Activated CD8-positive, alpha-beta memory T cell treated with anti-CD3 and anti-CD28 coated beads, Interleukin-2, amount 10 ng/mL, durations not matched to agents 7 days and 5 days (primary cell): ENCODE measurements at places on chromosomes 4 and X. TPM values are rescaled to one million over a fixed set of nuclear protein-coding genes. Genes with fewer than 3 reads are reported as not detected.
A peak's percentile ranks its signal among the peaks of the same experiment; 100 is the strongest.

GRCh38 chr4:188289531-188290125, 150.4 kb downstream of the TRIML1 start:
- no peak overlapping the region for H3K4me3 ChIP-seq
- H3K27ac ChIP-seq, result no peak overlapping the region
- no peaks in the 10 kb centered on the region for H3K36me3 ChIP-seq

DNA sequence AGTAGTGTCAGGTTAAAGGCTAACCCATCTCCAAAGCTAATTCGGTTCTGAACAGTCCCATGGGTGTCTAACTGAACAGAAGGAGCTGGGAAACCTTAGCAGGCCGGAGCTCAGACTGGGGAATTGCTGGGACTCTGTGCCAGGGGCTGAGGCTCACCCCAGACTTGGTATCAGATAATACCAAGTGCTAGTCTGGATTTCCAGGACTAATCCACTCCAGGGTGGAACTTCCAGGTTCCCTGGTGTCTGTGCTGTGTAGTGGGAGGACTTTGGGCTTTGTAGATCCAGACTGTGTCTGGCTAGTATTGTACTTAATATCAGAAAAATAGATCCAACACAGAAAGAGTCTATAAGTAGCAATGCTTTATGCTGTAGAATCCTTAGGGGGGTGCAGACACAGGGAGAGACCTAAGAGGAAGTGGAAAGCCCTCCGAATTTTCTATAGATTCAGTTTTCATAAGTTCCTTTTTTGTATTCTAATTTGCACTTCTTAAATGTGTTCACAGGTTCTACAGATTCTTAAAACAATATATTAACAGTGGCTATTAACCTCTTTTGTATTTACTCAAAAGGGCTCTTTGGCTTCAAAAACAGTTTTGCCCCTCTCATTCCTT, 4.1 kb downstream of the ZNF827 start:
- peaks cover 5% of the 10 kb centered on the region for H3K27me3 ChIP-seq
- H3K4me3 ChIP-seq, result peak overlapping the region; percentile 99
- peaks cover 42% of the 10 kb centered on the region for H3K4me1 ChIP-seq
- H3K27ac ChIP-seq, result peak overlapping the region; percentile 93
- H3K36me3 ChIP-seq, result peaks cover 8% of the 10 kb centered on the region

CT47B1 gene
- not detected for total RNA-seq

DNA sequence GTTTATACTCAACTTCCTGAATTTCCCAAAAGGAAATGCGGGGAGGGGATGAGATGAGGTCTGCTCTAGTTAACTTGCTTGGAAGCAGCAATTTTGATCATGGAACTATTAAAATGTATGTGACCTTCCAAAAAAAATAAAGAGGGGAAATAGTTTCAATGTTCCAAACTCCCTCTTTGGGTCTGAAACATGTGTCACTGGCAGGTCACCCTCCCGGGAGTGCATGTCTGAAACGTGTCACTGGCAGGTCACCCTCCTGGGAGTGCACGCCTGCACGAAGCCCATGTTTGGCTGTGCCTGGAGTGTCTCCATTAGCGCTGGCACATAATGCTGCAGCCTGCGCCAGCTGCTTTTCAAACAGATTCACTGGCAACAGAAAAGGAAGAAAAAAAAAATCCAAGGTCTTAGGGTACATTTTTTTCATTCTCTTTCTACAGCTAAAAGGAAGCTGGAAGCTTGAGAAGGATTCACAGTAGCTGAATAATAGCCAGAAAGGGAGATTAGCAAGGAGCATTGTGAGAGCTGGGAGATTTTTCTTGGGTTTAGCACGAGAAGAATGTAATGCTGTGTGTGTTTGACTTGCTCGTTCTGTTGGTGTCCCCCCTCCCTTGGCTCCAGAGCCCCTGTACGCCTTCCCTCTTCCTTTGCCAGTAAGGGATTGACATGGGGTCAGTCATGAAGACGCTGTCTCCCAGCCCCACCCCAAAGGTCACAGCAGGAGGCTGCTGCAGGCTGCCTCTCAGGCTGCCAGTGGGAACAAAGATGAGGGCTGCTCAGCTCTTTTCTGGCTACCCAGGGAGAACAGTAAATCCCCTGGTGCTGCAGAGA, 39.2 kb upstream of the TLR3 start:
- H3K27ac ChIP-seq, result no peak overlapping the region
- no peak for DNase-seq
- peaks cover 16% of the 10 kb centered on the region for H3K27me3 ChIP-seq
- H3K36me3 ChIP-seq, result no peaks in the 10 kb centered on the region
- no peak overlapping the region for H3K4me3 ChIP-seq

- no peak overlapping the region for H3K27ac ChIP-seq
- H3K4me3 ChIP-seq, result no peak overlapping the region
- no peaks in the 10 kb centered on the region for H3K4me1 ChIP-seq
These were observed 18.8 kb downstream of the ADGRG4 start for GRCh38 chrX:136319600-136319999.

TAF7L gene
- not detected for total RNA-seq

GRCh38 chr4:156805696-156806095, 165.9 kb downstream of the PDGFC start:
- DNase-seq, result no peak
- no peaks in the 10 kb centered on the region for H3K4me1 ChIP-seq

VCX3B gene
- not detected for total RNA-seq

- H3K27ac ChIP-seq, result no peak overlapping the region
- peaks cover 29% of the 10 kb centered on the region for H3K4me1 ChIP-seq
- H3K27me3 ChIP-seq, result no peaks in the 10 kb centered on the region
These were observed 14.1 kb downstream of the NOP14 start for GRCh38 chr4:2948895-2949781.
